Activated T-cell treated with anti-CD3 and anti-CD28 coated beads for 24 hours (primary cell): ENCODE measurements at places on chromosomes 1 and 21.

- DNase-seq: no peak
Measured at GRCh38 chr1:218785928-218786327, 387.8 kb upstream of the LYPLAL1 start.

DNA sequence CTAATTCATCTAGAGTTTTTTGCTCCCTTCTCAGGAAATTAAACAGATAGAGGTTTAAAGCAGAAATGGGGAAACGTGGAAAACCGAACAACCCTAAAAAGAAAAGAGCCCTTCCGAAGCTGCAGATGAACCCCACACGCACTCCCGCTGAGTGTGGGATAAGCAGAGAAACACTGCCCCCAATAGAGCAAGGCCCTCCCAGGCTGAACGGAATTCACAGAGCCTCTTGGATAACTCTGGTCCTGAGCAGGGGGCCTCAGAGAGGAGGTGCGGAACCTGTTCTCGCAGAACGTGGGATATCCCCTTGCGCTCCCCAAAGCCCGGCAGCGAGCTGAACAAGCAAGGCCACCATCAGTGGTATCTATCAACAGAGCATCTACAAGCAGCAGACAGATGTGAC, 44.9 kb downstream of the SSBP3 start:
- DNase-seq: no peak

DNA sequence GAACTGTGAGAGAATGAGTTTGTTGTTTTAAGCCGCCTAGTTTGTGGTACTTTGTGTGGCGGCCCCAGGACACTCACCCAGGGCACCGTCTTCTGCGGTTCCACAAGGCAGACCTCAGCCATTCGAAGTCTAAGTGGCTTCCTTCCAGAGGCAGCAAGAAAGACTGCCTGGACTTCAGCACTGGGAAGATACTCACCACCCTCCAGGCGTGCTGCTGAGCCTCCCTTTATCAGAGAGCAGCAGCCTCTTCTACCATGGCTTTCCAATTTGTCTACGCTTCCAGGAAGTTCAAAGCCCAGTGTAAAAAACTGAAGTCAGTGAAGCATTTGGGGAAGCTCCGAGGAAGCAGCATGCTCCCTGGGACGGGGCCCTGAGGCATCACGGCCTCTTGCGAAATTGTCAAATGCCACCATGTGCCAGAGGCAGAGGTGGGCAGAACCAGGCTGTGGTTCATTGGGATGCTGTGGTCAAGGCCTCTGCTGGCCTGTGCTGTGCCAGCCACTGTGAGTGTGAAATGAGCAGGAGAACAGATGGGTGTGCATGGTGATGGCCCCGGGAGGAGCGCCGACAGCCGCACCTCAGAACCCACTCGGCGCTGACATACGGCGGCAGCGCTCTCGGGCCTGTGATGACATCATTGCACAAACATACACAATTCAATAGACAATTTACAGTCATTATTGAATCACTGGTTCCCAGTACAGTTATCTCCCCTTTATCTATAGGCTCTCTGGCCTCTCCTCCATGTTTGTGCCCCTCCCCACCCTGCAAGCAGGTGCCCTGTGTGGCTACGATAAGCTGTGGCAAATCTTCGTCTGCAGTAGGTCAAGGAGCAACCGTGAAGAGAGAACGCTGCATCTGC, 110.4 kb downstream of the PDE9A start:
- no peak for DNase-seq

- DNase-seq: no peak
Measured at GRCh38 chr21:21973806-21974205, 975.6 kb downstream of the NCAM2 start.

GRCh38 chr1:154862907-154863306, 7.2 kb downstream of the KCNN3 start:
- no peak for DNase-seq

DNA sequence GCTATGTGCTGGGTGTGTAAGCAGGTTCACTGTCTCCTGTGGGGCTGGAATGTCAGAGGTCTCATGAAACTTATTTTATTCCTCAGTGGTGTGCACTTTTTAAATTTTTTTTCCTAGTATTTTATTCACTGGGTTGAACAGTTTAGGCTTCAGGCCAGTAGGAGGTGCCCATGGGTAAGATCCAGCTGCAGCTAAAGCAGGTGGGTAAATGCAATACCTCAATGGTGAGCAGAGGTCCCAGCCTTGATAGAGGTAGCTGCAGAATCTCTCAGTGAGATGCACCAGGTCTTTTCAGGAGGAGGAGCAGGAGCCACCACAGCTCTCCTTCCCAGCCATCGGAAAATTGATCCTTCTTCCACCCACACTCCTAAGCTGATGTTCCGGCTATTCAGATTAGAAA, 12.6 kb upstream of the OR6N2 start:
- DNase-seq: peak; percentile 30

GRCh38 chr1:212539737-212540430, 68.7 kb upstream of the ATF3 start:
- no peak for DNase-seq

DNA sequence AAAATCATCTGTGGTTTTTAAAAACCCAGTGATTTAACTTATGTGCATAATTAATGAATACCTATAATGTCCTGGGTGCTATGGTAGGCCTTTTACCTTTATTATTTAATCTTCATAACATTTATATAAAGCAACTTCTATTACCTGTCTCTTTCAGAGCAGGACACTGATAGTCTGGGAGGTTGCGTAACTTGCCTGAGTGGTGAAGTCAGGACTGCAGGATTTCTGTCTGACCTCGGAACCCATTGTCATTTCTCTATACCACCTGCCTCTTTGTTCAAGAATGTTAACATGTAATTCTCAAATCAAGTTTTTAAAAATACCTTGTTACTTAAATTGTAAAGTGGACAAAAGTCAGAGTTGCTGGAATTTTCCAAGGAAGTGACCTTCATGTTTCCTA, 41.0 kb upstream of the BACH1 start:
- DNase-seq: no peak

DNA sequence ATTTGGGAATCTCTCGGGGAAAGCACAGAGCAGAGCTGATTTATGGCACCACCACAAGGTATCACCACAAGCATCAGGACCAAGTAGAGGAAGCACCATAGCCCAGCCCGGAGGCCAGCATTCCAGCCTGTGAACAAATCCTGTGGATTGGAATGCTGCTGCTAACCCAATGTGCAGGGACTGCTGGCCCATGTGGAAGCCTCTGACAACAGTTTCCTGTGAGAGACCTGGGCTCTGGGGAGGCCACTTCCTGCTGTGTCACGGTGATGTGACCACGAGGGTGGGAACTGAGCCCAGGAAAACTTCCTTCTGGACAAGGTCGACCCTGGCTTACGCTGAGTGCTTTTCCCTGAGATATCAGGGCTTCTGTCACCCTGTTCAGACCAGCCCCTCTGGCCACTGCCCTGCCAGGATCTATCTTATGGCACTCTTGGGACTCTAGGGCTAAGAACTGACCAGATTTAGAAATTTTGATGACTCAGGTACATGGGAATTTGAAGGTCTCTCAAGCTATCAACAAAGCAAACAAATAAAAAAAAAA, 88.3 kb upstream of the NGF start:
- no peak for DNase-seq

GRCh38 chr1:180299479-180300221, 69.6 kb downstream of the LHX4 start:
- DNase-seq: no peak

- no peak for DNase-seq
Measured at GRCh38 chr1:210685295-210685650, 356.6 kb downstream of the HHAT start.

DNA sequence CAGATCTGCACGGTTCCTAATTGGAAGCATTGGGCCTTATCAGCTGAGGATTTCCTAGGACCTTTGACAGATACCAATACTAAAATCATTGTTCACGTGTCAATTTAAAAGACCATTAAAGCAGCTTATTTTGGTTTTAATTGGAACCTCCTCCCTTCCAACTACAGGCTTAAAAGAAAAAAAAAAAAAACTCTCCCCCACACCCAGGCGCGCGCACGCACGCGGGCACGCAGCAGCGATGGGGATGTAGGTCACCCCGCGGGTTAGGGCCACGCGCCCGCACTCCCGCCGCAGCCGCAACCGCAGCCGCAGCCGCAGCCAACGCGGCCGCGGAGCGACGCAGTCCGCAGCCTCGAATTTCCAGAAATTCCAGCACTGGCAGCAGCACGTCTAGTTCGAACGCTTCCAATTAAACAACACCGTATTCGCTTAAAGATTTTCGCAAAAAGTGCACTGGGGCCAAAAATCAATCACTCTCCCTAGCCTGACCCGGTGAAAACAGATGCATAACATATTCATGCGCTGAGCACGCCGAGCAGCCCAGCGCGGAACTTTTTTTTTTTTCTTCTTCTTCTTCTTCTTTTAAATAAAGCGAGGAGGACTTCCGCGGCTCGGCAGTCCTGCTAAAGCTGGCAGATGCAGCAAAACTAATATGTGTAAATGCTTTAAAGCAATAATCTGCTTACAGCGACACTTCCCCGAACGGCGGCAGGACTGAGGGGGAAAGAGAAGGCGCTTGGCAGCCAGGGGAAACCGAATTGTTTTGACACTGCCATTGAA, 13.3 kb upstream of the BARHL2 start:
- no peak for DNase-seq
